ENCODE measurements at places on chromosomes 7 and 10.

DNA sequence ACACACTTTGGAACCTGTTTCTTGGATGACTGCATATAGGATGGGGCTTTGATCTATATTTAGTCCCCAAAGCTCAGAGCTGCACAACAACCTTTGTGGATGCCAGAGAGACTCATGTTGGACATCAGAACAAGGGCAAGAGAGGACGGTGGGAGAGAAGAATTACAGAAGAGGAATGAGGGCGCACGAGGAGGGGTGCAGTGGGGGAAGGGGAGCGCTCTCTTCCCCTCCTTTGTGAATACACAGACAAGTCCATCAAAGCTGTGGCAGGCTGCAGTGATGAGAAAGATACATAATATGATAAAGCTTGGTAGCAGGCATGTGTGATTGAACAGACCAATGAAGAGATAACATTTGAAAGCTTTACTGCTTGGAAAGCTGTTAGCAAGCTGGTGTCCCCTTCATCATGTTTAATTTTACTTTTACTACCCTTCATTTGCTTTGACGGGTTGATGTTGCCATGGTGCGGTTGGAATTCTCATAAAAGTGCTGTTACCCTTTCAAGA is 857.8 kb downstream of the KCNMA1 start:
- no peak for DNase-seq

- DNase-seq = no peak
Measured at GRCh38 chr10:70418229-70418628, 14.3 kb downstream of the EIF4EBP2 start.

DNA sequence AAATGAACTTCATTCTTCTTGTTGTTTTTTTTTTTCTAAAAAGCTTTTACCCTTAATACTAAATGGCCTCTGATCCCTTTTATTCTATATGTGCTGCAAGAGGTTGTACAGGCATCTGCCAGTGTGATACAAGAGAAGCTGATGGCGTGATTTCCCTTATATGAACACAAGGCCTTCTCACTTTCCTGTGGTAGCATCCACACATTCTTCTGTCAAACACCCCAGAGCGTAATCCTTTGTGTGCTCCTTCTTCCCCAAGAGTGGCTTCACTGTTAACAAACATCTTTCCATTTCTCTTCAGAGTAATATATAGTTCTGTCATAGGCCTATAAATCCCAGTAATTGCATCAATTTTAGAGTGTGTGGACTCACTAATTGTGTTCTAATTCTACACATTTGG is 86.3 kb upstream of the CAPZA2 start:
- DNase-seq = no peak

DNA sequence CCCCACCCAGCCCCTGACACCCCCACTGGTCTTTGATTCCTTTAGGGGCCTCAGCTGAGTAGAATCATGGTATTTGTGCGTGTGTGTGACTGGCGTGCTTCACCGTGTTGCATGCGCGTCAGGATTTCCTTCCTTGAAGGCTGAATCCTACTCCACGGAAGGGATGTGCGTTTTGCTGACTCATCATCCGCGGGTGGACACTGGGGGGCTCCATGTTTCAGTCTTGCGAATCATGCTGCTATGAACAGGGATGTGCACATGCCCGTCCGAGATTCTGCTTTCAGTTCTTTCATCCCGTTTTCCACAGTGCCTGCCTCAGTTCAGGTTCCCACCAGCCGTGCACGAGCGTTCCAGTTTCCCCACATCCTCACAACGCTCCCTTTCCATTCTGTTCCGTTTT is 20.9 kb upstream of the JAKMIP3 start:
- no peak for DNase-seq

DNA sequence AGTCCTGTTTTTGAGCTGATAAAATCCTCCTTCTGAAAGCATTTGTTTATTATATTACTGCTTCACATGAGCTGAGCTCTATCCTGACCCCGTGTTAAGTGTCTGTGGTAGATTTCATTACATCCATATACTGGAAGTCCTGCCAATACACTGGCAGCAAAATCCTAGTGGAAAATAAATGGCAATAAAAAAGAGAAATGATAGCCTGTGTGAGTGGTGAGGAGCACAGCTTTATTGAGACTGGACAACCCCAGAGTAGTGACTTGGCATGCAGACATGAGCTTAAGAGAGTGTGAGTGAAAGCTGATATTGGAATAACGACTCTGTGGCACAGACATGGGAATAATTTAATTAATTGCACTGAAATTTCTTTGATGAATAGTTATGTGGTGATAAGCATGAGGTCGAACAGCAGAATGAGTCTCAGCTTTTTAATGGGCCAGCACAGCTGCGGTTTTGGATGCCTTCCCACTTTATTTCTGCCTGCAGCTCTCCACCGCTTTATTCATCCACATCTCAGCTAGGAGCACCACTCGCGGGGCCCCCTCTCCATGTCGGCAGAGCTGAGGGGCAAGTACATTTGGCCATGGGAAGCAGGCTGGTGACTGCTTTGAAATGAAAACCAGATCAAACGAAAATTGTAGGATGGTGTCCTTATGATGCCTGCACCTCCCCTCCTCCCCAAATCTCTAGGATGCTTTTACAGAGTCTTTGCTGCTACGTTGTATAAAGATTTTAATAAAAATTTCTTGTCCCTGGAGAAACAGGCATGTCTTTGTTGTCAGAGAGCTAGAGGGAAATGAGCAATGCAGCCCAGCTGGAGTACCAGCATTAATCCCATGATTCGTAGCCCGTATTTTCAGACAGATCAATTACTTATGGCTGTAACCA is 494.3 kb downstream of the AUTS2 start:
- DNase-seq = peak; percentile 89

- no peak for DNase-seq
Measured at GRCh38 chr10:83274088-83274487, 865.2 kb upstream of the GHITM start.

DNA sequence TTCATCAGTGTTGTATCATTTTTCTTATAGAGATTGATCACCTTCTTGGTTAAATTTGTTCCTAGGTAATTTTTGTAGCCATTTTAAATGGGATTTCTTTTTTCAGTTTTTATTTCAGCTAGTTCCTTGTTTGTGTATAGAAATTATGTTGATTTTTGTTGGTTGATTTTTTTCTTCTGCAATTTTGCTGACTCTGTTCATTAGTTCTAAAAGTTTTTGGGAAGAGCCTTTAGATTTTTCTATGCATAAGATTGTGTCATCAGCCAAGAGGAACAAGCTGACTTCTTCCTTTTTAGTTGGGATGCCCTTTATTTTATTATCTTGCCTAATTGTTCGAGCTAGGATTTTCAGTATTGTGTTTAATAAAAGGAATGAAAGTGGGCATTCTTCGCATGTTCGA is 222.2 kb upstream of the TEX47 start:
- DNase-seq = no peak

- DNase-seq = no peak
Measured at GRCh38 chr10:86726677-86726999, 29.8 kb upstream of the BMPR1A start.

- DNase-seq = no peak
Measured at GRCh38 chr7:1525409-1525808, 5.1 kb upstream of the MAFK start.

GRCh38 chr7:104362756-104363155 is 34.4 kb downstream of the LHFPL3 start:
- no peak for DNase-seq

DNA sequence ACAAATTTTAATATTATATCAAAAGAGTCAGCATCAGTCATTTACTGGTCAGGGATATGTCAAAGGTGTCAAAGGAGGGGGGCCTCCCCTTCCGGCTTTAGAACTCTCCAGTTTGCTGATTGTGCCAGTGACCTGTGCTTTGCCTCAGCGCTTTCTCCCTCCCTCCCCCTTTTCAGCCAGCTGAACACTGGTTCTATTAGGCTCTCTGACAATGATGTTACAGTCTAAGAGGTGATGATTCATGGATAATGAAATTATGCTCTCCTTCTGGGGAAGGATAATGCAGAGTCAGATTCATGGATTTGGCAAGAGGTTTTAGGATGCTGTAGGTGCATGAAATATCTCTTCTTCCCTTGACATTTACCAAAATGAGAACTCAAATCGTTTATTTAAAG is 6.1 kb downstream of the LRRTM3 start:
- no peak for DNase-seq

DNA sequence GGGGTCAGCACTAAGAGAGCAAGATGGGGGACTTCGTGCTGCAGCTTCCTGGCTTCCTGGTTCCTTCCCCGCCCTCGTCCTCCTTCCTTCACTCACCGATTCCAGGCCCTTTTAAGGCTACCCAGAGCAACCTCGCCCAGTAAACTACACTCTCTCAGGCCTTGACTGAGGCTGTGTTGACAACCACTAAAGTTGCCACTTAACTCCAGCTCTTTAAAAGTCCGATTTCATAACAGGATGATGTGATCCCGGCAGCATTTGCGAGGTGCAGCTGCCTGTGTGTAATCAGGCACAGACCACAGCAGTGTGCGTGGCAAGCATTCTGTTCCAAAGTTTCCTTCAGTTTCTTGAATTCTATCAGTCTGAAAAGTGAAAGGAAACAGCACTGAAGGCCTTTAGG is 110.6 kb downstream of the RAB11FIP2 start:
- peak; percentile 74 for DNase-seq

DNA sequence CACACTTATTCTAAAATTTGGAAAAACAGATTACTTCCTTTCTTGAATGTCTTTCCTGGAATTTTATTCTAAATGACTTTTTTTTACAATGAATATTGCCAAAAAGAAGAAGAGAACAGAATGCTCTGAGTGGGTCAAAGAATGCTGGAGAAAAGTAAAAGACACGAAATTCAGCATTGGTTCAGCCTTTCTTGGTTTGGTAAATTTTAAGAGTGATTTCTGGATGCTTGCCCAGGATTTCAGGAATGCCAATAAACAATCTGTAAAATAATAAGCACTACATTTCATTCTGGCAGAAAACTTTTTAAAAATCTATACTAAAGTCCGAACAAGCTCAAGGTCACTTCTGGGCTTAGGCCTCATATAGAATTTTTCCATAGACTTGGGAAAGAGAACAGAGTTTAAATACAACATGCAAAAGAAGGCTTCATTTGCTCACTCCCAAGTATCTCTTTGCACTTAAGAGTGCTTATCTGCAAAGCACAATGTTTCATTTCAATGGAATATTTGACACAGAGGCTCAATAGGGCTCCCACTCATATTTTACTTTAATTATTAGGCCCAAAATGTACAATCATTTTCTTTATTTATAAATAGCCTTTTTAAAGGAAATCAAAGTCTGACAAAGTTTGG is 359.5 kb upstream of the ANKRD30A start:
- no peak for DNase-seq

DNA sequence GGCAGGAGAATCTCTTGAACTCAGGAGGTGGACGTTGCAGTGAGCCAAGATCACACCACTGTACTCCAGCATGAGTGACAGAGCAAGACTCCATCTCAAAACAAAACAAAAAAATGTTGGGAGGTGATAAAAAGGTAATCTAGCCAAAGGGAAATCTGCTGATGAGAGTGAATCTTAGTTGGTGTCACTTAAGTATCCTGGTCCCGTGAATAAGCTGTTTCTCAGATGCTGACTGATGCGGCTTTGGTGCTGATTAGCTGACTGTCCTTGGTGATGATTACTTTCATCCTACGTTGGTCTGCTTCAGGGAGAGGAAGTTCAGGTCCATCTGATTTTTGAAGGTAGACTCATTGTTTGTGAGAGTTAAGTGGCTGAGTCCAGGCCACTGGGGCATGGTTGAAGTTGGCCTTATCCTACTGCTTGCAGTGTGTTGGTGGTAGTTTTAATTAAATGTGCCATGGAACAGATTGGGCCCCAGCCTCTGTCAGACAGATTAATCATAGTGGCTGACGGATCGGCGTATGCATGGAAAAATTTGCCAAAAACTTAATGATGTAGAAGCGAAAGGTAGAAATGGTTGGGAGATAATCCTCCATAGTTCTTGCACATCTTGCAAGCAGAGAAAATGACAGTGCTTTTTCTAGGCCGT is 17.4 kb upstream of the TMEM236 start:
- DNase-seq = no peak

DNA sequence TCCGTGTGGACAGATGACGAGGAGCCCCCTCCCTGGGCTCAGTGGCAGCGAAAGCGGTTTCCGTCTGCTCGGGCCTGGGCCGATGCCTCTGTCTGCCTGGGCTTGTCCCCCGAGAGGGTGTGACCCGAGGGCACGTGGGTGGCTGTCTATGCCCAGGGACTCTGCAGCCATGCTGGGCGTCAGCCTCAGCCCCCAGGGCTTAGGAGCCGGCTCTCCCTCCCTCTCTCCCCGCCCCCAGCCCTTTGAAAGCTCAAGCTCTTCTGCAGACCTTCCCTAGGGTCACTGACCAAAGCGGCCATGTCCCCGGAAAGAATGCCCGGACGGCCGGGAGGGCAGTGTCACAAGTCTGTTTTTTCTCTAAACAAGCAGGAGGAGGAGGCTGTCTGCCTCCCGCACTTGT is 7.1 kb downstream of the MICALL2 start:
- DNase-seq = no peak

DNA sequence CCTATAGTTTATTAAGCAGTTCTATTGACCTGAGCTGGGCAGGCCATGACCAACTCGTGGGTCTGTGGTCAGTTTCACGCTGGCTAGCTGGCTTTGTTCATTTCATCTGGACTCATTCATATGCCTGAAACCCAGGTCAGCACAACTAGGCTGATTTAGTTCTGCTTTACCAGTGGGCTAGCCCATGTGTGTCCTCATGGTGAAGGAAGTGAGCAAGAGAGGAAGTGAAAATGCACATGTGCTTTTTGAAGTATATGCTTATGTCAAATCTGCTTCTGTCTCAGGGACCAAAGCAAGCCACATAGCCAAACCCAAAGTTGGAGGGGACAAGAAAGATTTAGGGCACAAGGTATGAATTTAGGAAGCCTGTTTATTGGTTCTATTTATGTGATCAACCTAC is 154.5 kb downstream of the RNF133 start:
- DNase-seq = no peak

DNA sequence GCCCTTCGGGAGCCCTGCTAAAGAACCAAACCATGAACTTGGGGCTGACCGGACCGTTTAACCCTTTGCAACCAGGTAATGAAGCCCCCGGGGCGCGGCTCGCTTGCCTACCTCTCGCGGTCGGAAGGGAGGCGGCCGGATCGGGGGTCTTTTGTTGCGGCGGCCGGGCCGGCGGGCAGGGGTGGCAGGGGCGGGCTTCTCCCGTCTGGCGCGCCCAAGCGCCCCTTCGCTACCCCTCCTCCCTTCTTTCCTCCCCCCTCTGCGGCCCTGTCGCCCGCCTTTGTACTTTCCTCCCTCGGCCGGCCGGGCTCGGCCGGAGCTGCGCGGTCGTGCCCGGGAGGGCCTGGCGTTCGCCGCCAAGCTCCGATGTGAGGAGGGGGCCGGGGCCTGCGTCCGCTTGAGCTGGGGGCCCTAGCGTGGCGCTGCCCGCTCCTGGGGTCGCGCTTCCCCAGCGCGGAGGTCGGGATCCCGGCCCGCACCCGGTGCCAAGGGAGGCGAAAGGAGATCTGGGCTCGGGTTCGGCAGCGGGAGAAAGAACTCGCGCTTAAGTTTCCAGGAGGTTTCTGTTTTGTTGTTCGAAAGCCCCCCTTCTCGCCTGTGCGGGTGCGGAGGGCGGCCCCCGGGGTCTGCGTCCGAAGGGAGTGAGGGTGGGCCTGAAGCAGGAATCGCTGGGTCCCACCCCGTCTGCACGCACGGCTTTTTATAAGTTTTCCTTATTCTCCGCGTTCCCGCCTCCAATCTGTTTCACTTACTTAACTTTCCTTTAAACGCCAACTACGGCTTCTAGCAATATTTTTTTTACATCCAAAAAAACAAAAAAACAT is 436.8 kb upstream of the GALNT17 start:
- no peak for DNase-seq

Data from fibroblast of skin of left biceps (primary cell).